Activated naive CD8-positive, alpha-beta T cell treated with anti-CD3 and anti-CD28 coated beads, Interleukin-2, amount 50 U/mL, for 16 hours (primary cell): ENCODE measurements at places on chromosomes 1 and 21.

DNA sequence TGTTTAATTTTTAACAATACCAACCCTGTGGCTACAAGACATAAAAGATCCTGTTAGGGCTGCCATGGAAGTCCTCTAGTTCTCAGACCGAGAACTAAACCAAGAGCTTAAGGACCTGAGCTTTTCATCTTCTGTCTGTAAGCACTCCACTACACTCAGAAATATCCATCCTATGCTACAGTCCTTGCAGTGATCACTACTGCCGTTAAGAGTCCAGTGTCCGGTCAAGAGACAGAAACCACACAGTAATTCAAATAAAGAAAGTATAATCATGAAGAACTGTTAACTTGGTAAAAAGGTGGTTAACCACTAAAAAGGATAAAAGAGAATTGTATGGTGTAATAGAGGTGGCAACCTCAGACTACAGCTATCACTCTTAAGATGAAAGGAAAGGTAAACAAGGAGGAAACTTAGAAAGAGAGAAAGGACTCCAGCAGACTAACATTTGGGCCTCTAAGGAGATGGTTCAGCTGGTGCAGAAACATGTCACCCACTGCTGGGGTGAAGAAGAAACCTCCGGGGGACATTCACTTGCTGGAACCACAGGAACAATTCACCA is 22.1 kb upstream of the PRDX6 start:
- no peak for DNase-seq

DNA sequence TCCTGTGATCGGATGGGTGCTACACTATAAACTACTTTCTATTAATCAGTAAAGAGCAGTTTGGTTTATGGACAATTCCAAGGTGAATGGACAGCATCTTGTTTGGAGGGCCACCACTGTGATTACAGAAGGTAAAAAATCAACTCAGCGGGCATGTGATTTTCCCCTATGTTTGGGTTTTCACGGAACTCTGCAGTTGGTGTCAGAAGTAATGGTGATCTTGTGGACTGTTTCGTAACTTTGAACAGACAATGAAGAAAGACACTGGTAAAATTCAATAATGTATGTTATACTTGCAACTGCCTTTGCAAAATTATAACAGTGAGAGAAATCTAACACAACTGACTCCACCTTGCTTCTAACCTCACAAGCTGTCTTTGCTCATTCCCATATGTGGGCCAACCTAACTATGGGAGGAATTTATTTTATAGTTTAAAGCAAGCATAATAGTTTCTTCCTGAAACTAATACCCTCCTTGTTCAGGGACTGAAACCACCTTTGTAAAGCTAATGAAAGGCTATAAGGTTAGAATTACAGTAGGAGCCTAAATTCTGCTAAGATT is 53.2 kb downstream of the TRIM33 start:
- no peak for DNase-seq

- no peak for DNase-seq
Observed at GRCh38 chr1:83967336-83967735, 31.6 kb downstream of the TTLL7 start.

GRCh38 chr1:39490596-39491145 is 765 bp upstream of the BMP8A start:
- no peak for DNase-seq

- DNase-seq: no peak
Observed at GRCh38 chr1:206584683-206585082, 27.6 kb downstream of the EIF2D start.

- no peak for DNase-seq
Observed at GRCh38 chr1:84246213-84246612, 55.3 kb upstream of the SAMD13 start.

DNA sequence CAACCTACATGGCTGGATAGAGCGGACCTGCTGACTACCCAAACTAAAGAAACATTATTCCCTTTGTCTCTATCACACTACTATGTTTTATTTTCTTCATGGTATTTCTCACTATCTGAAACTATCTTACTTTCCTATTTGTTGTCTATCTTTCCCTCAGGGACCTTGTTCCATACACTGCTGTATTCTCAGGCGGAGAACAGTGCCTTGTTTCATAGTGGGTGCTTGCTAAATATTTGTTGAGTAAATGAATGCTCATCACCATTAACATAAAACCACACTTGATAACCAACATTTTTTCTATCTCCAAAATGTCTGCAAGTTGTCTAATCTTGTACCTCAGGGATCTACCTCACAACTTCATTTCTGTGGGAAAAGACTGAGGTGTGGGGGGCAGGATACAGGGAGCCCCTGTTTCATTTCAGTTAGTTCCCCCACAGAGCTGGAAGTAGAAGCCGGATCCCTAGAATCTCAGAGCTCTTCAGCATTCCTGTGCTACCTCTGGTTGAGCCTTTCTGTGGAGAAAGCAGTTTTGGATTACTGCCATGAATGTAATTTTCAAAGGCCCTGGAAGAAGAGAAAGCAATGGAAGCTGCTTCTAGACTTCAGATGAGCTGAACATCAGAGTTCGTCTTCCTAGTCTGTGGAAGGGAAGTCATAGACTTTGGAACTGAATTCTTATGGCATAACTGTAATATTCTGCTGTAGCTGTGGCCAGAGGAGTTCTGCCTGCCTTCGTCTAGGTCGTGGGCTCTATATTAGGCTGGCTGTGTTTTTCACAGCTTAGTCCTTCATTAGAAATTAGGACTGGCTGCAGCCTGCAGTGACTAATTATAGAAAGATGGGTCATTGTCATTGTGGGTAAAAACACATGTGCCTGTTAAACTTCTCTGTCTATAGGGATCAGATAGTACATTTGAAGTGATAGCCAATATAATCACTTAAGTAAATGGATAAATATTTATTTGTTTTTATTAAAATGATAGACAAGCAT is 293.2 kb upstream of the SGIP1 start:
- DNase-seq: no peak

DNA sequence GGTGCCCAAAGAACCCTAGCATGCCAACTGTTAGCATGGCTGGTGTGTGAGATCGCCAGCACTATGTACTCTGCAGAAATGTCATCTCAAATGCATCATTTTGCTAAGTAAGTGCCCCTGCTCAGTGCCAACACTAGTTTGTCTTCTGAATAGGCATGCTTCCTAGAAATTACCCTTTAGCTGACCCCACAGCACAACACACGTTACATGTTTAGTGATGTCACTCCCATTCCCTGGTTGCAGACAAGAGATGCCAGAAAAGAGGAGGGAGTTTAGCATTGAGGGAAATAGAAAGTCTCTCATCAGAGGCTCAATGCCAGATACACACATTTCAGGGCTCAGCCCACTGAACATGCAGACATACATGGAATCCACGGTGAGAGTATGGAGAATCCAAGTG is 9.3 kb upstream of the ST6GALNAC3 start:
- no peak for DNase-seq

DNA sequence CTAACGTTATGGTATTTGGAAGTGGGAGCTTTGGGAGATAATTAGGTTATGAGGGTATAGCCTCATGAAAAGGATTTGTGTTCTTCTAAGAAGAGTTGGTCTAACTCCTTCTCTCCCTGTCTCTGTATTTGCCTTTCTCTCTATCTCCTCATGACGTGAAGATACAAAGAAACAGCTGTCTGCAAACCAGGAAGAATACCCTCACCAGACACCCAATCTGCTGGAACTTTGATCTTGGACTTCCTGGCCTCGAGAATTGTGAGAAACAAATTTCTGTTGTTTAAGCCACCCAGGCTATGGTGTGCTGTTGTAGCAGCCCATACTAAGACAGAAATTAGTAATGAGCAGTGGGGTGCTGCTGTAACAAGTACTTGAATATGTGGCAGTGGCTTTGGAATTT is 16.1 kb downstream of the C1orf141 start:
- DNase-seq: no peak

- DNase-seq: no peak
Observed at GRCh38 chr1:237763137-237763536, 127.6 kb downstream of the ZP4 start.

DNA sequence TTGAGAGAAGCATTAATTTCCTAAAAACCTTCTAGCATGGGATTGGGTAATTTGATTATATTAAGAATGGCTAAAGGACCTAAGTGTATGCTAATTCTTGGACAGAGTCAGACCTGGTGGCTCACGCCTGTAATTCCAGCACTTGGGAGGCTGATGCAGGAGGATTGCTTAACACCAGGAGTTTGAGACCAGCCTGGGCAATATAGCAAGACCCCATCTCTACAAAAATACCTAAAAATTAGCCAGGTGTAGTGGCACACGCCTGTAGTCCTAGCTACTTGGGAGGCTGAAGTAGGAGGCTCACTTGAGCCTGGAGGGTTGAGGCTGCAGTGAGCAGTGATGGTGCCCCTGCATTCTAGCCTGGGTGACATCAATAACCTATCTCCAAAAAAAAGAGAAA is 45.9 kb upstream of the BMP8A start:
- DNase-seq: no peak

GRCh38 chr1:26991310-26992116 is 2.0 kb upstream of the TRNP1 start:
- DNase-seq: no peak

GRCh38 chr1:209618291-209618690 is 33.9 kb downstream of the LAMB3 start:
- DNase-seq: no peak

DNA sequence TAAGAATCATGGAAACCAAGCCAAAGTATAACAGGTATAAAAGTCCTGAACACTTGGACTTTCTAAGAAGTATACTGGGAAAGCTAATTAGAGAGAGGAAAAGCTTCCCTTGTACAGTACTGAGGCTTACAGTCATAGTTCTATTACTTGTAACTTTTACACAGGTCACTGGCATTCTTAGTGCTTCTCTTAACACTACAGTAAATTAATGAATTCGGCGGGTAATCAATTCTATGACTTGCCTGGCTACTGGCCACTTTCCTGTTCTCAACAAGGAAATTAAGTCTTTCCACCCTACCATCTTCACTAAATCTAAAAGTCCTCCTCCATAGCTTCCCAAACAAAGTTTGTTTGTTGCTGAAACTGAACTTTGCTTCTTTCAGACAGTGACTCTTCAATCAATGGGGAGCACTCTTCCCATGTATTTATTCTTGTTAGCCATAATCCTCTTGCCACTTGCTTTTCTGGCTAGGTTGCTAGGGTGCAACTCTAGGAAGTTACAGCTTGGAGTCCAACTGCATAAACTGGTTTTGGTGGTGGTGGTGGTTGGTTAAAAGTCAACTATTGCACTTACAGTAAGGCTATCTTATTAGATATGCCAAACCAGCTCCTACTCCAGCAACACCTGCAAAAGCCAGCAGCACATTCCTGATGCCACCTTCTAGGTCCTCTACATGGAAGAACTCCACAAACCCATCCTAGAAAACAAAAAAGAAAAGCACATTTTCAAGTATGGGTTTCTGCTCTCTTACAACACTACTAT is 2.4 kb downstream of the MCL1 start:
- no peak for DNase-seq

GRCh38 chr1:86872086-86872485 is 41.8 kb downstream of the SELENOF start:
- no peak for DNase-seq

DNA sequence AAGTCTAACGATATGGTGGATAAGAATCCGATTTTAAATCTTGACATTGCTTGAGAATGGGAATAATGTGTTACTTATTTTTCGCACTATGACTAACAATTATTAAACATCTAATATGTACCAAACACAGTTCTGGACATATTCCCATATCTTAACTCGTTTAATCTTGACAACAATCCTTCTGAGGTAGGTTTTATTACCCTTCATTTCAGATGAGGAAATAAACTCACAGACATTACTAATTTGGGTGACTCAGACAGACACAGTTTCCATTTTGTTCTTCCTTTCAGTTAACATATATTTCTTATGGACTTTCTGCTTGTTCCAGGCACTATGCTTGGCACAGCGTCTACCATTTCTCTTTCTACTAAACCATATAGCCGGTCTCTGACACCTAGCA is 244.8 kb downstream of the SMYD3 start:
- DNase-seq: no peak

GRCh38 chr21:39020751-39021477 is 162.3 kb downstream of the PSMG1 start:
- DNase-seq: no peak

GRCh38 chr1:175597969-175598765 is 145.2 kb downstream of the TNR start:
- DNase-seq: no peak

DNA sequence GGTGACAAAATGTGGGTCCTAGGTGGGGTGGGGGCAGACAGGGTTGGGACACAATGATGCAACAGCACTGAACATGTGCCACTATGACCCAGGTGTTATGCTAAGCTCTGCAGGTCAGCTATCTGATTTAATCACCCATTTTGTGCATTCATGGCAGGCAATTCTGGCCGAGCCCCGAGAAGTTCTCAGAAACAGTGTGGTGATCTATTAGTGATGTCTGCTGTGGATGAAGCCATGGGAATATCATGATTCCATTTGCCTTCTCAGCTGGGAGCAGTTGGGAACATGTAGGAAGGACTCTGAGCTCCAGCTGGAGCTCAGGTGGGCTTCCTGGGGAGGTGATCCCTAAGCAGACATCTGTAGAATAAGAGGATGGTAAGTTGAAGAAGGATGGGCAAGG is 194.0 kb upstream of the POU3F1 start:
- DNase-seq: no peak

DNA sequence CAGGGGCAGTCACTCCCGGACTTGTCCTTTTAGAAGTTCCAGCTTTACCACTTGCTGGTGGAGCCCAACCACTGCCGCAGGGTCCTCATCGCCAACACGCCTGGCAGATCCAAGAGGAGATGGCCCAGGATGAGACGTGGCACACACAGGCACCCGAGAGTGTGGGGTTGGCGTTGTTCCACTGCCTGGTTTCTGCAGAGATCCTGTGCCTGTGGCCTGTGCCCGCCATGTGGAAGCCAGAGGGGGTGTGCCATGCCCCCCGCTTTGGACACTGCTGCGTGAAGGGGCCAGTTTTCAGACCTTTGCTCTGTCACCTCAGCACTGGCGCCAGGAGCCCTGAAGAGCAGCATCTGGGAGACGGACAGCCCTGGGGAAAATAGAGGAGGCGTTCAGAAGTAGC is 10.8 kb downstream of the CD46 start:
- no peak for DNase-seq

DNA sequence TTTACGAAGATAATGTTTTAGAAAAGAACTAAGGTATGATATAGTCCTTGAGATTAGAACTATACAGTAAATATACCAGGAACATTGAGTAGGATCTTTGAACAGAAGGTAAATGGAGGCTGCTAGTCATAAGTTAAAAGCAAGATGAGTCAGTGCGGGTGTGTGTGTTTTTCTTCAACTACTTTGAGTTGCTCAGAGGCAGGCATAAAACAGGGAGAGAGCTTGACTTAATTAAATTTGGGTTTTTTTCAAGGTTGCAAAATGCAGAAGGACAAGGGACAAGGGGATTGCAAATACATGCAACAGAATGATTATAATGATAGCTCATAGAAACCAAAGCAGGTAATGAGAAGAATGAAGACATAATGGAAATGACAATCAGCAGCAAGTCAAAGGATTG is 815.1 kb downstream of the NCAM2 start:
- DNase-seq: no peak

- DNase-seq: no peak
Observed at GRCh38 chr1:12014141-12014991, 4.9 kb upstream of the MIIP start.

- no peak for DNase-seq
Observed at GRCh38 chr21:29434081-29434480, 135.4 kb downstream of the BACH1 start.
